Aorta (tissue), 5 donors: ENCODE measurements at places on chromosomes 12 and 14.

- no peak overlapping the region for H3K4me3 ChIP-seq
- H3K27me3 ChIP-seq: no peaks in the 10 kb centered on the region
- H3K36me3 ChIP-seq: no peaks in the 10 kb centered on the region
- DNase-seq: no peak
- H3K27ac ChIP-seq: no peak overlapping the region
Measured at GRCh38 chr12:115763982-115764621, 513.4 kb downstream of the MED13L start.

DNA sequence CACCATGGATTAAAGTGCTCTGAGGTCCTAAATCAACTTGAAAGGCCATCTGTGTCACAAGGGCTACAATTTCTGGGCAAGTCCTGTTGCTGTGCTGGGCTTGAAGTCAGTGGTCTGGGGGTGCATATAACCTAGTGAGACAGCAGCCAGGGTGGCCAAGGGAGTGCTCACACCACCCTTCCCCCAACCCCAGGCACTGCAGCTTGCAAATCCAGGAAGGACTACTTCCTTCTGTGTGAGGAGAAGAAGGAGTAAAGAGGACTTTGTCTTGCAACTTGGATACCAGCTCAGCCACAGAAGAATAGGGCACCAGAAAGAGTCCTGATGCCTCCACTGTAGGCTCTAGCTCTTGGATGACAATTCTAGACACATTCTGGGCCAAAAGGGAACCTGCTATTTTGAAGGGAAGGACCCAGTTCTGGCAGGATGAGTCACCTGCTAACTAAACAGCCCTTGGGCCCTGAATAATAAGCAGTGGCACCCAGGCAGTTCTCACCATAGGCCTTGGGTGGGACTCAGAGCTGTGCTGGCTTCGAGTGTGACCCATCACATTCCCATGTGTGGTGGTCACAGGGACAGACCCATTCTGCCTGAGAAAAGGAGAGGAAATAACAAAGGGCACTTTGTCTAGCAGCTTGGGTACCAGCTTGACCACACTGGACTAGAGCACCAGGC, 32.6 kb upstream of the DHRS7 start:
- H3K4me1 ChIP-seq: no peaks in the 10 kb centered on the region
- DNase-seq: no peak
- no peak overlapping the region for H3K27ac ChIP-seq
- H3K27me3 ChIP-seq: no peaks in the 10 kb centered on the region
- H3K36me3 ChIP-seq: no peaks in the 10 kb centered on the region
- H3K4me3 ChIP-seq: no peak overlapping the region

- no peaks in the 10 kb centered on the region for H3K36me3 ChIP-seq
- no peaks in the 10 kb centered on the region for H3K27me3 ChIP-seq
- no peak overlapping the region for H3K27ac ChIP-seq
- H3K4me3 ChIP-seq: peak overlapping the region; percentile 50
Measured at GRCh38 chr14:69259168-69259526, 811 bp upstream of the GALNT16 start.

- no peak overlapping the region for H3K4me3 ChIP-seq
- no peaks in the 10 kb centered on the region for H3K4me1 ChIP-seq
- no peaks in the 10 kb centered on the region for H3K27me3 ChIP-seq
- no peak for DNase-seq
- H3K36me3 ChIP-seq: no peaks in the 10 kb centered on the region
Measured at GRCh38 chr14:99242816-99243721, 28.9 kb downstream of the BCL11B start.

GRCh38 chr12:119019166-119019565, 37.8 kb downstream of the SRRM4 start:
- no peak for DNase-seq
- H3K36me3 ChIP-seq: no peaks in the 10 kb centered on the region
- H3K4me1 ChIP-seq: no peaks in the 10 kb centered on the region
- H3K4me3 ChIP-seq: no peak overlapping the region
- no peaks in the 10 kb centered on the region for H3K27me3 ChIP-seq

- no peak overlapping the region for H3K27ac ChIP-seq
- H3K27me3 ChIP-seq: no peaks in the 10 kb centered on the region
- peaks cover 9% of the 10 kb centered on the region for H3K4me1 ChIP-seq
- DNase-seq: no peak
- peak overlapping the region; percentile 64 for H3K4me3 ChIP-seq
- H3K36me3 ChIP-seq: peaks cover 7% of the 10 kb centered on the region
Measured at GRCh38 chr12:108560321-108560721, 652 bp downstream of the SART3 start.

- no peak for DNase-seq
- no peak overlapping the region for H3K4me3 ChIP-seq
- H3K27me3 ChIP-seq: no peaks in the 10 kb centered on the region
- no peaks in the 10 kb centered on the region for H3K36me3 ChIP-seq
Measured at GRCh38 chr12:2960996-2961616, 1.9 kb downstream of the TEAD4 start.

DNA sequence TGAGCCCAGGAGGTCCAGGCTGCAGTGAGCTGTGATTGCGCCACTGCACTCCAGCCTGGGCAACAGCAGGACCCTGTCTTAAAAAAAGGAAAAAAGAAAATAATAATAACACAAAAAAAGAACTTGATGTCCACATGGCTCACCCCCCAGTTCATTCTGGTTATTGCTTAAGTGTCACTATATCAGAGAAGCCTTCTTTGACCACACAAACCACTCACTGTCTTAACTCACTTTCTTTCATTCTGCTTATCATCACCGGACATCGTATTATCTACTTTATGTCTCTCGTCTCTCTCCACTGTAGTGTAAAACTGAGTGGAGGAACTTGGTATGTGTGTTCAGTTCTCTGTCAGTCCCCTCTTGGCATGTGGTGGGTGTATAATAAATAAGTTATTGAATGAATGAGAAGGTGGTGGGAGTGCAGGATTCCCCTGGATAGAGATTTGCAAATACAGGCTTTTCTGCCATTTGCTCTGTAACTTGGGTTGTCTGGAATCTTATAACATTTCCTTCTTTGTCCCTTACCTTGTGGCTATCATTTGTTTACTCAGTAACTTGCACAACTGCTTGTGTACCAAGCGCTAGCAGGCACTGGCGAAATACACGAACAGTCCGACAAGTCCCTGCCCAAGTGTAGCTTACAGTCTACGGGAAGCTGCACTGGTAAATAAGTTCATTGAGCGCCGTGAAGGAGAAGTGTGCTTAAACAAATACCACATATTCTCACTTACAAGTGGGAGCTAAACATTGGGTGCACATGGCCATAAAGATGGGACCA, 86.6 kb upstream of the TRAF3 start:
- no peaks in the 10 kb centered on the region for H3K36me3 ChIP-seq
- H3K4me1 ChIP-seq: peaks cover 1% of the 10 kb centered on the region
- H3K27ac ChIP-seq: no peak overlapping the region
- no peak for DNase-seq

DNA sequence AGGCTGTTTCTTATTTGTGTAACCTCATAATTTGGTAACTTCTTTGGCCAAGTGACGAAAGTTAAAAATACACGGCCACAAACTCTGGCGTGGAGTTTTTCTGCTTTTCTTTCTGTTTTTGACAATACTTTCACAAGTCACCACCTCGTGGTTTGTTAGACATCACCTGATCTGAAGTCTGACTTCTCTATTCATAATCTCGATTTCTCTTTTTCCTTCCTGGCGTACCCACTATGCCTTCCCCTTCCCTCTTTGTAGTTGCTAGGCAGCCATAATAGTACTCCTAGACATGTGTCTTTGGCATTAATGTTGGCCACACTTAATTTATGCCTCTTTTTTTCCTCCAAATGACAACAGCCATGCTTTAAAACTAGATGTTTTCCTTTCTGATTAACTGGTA, 97.6 kb downstream of the POLR3B start:
- H3K4me1 ChIP-seq: no peaks in the 10 kb centered on the region
- no peak for DNase-seq
- peaks cover 4% of the 10 kb centered on the region for H3K36me3 ChIP-seq
- H3K27me3 ChIP-seq: no peaks in the 10 kb centered on the region
- H3K4me3 ChIP-seq: no peak overlapping the region
- no peak overlapping the region for H3K27ac ChIP-seq

GRCh38 chr14:59187802-59188460, 536 bp upstream of the DAAM1 start:
- peak; percentile 79 for DNase-seq
- peak overlapping the region; percentile 92 for H3K27ac ChIP-seq
- H3K4me3 ChIP-seq: peak overlapping the region; percentile 36

DNA sequence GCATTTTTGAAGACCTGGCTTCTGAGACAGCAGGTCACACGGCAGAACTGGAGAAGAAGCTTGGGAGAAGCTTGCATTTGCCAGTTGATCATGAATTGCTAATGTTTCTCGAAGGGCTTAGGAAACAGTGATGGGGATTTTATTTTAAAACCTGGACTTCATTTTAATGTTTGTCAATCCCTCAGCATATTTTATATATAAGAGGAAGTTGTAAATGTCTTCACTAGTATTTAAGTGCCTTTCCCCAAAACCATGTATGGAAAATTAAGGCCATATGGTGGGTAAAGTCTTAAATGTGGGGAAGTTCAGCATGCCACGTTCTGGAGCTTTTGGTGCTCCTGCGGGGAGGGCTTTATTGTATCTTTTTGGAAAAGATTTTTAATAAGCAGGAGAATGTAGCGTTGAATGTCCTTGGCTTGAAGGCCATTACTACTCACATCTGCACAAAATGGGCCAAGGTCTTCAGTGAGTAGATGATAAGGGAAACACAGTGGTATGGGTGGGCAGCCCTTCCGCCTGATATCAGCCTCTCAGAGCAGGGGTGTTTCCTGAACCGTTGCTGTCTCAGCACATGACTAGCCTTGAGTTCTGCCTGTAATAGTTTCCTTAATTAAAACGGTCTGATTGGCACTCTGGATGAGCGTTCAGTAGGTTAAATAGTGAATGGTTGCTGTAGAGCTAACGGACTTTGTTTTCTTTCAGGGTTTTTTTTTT, 511.4 kb downstream of the PCNX1 start:
- no peaks in the 10 kb centered on the region for H3K36me3 ChIP-seq
- no peak overlapping the region for H3K27ac ChIP-seq
- H3K27me3 ChIP-seq: no peaks in the 10 kb centered on the region
- no peak for DNase-seq
- no peaks in the 10 kb centered on the region for H3K4me1 ChIP-seq

GRCh38 chr12:12121061-12121460, 50.3 kb downstream of the BCL2L14 start:
- no peaks in the 10 kb centered on the region for H3K27me3 ChIP-seq
- H3K4me1 ChIP-seq: peaks cover 3% of the 10 kb centered on the region
- H3K4me3 ChIP-seq: no peak overlapping the region
- DNase-seq: no peak

DNA sequence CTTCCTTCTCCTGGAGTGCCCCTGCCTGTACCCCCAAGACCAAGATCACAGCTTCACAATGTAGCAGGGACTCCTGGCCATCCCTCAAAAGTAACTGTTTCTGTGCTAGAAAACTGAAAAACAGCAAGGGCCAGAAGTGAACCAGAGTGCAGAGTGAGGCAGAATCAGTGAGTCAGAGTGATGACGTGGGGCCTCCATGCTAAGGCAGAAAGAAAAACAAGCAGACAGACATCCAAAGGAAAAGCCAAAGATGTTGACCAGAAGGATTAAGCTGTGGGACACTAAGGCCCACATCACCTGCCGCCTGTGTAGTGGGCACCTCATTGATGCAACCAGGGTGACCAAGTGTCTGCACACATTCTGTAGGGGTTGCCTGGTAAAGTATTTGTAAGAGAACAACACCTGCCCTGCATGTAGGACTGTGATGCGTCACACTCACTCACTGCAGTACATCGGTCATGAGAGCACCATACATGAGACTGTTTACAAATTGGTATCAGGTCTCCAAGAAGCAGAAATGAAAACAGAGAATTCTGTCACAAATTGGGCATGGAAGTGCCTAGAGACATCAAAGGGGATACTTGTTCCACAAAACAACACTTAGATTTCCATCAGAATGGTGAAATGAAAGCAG, 51.2 kb downstream of the ARMH4 start:
- no peak overlapping the region for H3K27ac ChIP-seq
- H3K36me3 ChIP-seq: peaks cover 5% of the 10 kb centered on the region
- H3K27me3 ChIP-seq: no peaks in the 10 kb centered on the region
- H3K4me1 ChIP-seq: no peaks in the 10 kb centered on the region
- no peak overlapping the region for H3K4me3 ChIP-seq

DNA sequence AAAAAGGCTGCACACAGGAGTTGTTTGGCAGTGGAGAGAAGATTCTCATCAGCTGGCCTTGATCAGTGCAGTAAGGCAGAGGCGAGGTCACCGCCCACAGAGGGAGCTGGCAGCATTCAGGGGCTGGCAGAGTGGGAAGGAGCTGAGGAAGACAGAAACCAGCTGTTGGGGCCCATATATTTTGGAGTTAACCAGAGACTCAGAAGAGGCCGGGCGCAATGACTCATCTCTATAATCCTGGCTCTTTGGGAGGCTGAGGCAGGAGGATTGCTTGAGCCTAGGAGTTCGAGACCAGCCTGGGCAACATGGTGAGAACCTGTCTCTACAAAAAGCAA, 17.7 kb downstream of the SMCO2 start:
- no peaks in the 10 kb centered on the region for H3K4me1 ChIP-seq
- H3K36me3 ChIP-seq: no peaks in the 10 kb centered on the region
- no peaks in the 10 kb centered on the region for H3K27me3 ChIP-seq
- H3K4me3 ChIP-seq: no peak overlapping the region
- peak; percentile 70 for DNase-seq

- H3K4me1 ChIP-seq: no peaks in the 10 kb centered on the region
- H3K4me3 ChIP-seq: no peak overlapping the region
- no peaks in the 10 kb centered on the region for H3K27me3 ChIP-seq
Measured at GRCh38 chr12:52836042-52836466, 1.9 kb upstream of the KRT79 start.

DNA sequence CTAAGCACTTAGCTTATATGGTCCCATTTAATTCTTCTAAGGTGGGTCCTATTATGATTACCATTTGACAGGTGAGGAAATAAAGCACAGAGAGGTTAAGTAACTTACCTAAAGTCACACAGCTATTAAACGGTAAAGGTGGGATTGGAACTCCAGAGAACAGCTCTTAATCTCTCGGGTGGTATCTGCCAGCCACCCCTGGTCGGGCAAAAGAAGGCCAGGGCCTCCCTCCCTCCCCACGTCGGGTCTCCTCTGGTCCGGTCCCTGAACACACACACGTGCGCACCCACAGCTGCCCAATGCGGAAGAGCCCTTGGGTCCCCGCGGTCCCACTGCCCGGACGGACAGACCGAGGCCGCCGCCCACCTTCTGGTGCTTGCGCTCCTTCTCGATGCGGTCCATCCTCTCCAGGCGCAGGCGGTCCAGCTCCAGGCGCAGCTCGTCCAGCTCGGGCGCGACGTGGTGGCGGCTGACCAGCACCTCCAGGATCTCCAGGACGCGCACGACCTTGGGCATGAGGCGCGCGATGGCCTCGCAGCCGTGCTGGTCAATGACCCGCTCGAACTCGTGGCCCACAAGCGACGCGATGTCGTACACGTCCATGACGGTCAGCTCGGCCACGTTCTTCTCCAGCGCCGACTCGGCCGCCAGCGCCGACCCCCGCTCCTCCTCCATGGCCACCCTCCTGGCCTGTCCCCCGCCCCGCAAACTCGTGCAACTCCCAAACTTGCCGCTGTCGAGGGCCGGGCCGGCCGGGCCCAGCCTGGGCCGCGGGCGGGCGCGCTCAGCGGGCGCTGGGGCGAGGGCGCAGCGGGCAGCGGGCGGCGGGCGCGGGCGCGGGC, 490 bp downstream of the RILPL1 start:
- peak; percentile 87 for DNase-seq
- peak overlapping the region; percentile 26 for H3K27ac ChIP-seq
- H3K4me1 ChIP-seq: peaks cover 5% of the 10 kb centered on the region
- H3K4me3 ChIP-seq: peak overlapping the region; percentile 85
- H3K36me3 ChIP-seq: no peaks in the 10 kb centered on the region

- no peak overlapping the region for H3K27ac ChIP-seq
- DNase-seq: no peak
- no peaks in the 10 kb centered on the region for H3K36me3 ChIP-seq
- no peaks in the 10 kb centered on the region for H3K27me3 ChIP-seq
Measured at GRCh38 chr14:39251547-39251946, 17.8 kb downstream of the MIA2 start.

- no peak overlapping the region for H3K27ac ChIP-seq
- peaks cover 2% of the 10 kb centered on the region for H3K27me3 ChIP-seq
- no peaks in the 10 kb centered on the region for H3K36me3 ChIP-seq
Measured at GRCh38 chr12:4796694-4797482, 76.7 kb downstream of the GALNT8 start.
